ENCODE measurements at places on chromosomes 6 and 20. TPM values are rescaled to one million over a fixed set of nuclear protein-coding genes. Genes with fewer than 3 reads are reported as not detected.

CCM2L gene
- not detected for total RNA-seq

DNA sequence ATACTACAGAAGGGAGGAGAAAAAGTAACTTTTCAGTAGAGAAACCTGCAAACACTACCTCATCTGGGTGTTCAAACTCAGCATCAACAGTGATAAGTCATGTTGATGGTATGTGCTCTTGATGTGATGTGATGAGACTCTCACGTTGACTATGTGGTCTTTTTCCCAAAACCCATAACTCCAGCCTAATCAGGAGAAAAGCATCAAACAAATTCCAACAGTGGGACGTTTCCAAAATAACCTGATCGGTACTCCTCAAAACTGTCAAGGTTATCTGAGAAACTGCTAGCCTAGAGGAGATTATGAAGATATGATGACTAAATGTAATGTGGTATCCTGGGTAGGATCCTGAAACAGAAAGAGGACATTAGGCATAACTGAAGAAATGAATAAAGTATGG is 41.9 kb upstream of the TAB2 start:
- DNase-seq, result no peak

DNA sequence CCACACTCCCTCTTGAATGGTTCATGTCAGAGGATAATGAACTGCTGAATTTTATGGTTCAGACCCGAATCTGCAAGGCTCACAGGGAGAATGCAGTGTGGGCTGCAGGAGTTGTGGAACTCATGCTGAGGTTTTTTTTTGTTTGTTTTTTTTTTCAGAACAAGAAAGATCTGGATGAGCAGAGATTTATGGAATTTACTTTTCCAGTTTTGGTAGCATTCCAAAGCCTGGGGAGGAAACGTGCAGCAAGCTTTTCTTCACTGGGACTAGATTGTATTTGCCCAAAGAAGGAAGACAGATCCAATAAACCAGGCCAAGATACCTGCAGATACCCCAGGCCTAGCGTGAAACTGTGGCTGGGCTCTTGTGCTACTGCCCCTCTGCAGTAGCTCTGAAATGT is 223.9 kb upstream of the TAB2 start:
- peak; percentile 33 for DNase-seq

TAP2 gene
- 20.6 TPM for total RNA-seq

- peak; percentile 73 for DNase-seq
These were observed 734 bp downstream of the TPBG start for GRCh38 chr6:82364087-82365015.

PCK1 gene
- total RNA-seq, result not detected

DNA sequence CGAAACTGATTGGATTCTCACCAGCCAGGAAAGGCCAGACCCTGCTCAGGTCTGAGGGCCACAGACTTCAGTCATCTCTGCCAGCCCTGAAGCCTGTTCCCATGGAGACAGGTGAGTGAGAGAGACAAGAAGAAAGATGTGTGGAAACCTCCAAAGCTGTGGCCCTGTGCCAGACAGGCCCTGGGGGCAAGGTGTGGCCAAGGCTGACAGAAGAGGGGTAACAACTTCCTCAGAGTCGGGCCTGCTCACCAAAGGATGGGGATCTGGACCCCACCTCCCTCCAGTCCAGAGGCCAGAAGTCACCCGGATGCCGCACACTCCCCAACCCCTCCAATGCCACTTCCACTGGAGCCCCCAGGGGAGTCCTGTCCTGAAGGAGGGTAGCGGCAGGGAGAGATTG is 73.6 kb downstream of the MDGA1 start:
- no peak for DNase-seq

DNA sequence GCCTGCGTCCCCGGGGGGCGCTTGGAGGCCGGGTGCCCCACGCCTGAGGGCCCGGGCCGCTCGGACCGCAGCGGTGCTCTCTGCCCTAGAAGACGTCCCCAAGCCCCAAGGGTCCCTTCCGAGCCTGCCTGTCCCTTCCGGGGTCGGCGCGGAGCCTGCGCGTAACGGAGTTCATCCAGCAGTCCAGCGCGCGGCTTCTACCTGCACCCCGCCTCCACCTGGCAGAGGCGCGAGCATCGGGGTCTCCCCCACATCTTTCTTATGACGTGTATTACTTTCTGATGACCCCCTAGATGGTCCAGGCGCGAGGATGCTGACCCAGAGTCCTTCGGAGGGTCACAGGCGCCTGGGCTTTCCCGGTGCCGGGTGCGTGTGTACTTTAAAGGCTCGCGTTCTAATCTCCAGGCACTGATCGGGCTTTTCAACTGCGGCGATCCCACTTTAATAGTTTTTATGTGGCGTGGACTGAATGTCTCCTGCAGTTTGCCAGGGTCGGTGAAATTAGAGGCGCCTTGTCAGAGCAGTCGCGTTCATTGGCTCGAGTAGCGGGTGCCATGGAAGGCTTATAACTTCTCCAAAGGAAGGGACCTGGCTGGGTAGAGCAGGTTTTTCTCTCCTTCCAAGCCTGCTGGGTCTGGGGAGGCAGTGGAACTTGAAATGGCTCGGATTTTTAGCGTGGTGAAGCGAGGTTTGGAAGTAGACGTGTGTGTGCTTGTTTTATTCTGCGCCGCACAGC is 912 bp downstream of the EYA4 start:
- peak; percentile 9 for DNase-seq

INSM1 gene
- under 0.01 TPM for total RNA-seq

HEY2 gene
- total RNA-seq, result 0.32 TPM
